ENCODE measurements at places on chromosomes 6 and 20.

- no peak for DNase-seq
Measured at GRCh38 chr6:40504274-40504673, 82.9 kb downstream of the LRFN2 start.

DNA sequence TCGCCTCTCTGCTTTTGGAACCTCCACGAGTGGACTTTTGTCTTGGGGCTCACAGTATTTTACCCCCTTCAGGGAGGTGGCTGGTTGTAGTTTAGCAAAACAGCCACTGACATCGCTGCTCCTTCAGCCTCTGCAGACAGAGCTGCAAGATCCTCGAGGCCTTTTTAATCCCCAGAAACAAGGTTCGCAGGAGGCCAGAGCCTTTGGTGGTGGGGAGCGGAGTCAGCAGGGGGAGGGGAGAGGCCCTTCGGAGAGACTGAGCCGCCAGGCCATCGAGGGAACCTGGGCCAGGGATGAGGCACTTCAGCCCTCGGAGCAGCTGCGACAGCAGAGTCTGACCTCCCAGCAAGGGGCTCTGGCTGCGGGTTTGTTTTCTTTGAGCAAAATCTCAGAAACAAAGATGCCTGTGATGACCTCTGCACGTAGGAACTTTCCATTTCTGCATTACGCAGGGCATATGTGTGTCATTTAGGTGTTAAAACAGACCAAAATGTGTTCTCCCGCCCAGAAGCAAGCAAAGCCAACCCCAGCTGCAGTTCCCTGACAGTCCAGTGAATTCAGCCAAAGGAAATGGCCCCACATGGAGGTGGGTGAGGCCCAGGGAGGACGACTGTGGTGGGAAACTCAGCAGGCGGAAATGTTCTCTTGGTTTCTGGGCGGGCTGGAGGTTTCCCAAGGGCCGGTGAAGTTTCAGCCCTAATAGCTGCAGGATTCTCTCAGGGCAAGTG is 171.2 kb upstream of the SULF2 start:
- DNase-seq, result no peak

GRCh38 chr20:10609770-10610169 is 64.0 kb downstream of the JAG1 start:
- no peak for DNase-seq

- peak; percentile 89 for DNase-seq
Measured at GRCh38 chr6:30102970-30103871, 9.7 kb downstream of the TRIM31 start.

DNA sequence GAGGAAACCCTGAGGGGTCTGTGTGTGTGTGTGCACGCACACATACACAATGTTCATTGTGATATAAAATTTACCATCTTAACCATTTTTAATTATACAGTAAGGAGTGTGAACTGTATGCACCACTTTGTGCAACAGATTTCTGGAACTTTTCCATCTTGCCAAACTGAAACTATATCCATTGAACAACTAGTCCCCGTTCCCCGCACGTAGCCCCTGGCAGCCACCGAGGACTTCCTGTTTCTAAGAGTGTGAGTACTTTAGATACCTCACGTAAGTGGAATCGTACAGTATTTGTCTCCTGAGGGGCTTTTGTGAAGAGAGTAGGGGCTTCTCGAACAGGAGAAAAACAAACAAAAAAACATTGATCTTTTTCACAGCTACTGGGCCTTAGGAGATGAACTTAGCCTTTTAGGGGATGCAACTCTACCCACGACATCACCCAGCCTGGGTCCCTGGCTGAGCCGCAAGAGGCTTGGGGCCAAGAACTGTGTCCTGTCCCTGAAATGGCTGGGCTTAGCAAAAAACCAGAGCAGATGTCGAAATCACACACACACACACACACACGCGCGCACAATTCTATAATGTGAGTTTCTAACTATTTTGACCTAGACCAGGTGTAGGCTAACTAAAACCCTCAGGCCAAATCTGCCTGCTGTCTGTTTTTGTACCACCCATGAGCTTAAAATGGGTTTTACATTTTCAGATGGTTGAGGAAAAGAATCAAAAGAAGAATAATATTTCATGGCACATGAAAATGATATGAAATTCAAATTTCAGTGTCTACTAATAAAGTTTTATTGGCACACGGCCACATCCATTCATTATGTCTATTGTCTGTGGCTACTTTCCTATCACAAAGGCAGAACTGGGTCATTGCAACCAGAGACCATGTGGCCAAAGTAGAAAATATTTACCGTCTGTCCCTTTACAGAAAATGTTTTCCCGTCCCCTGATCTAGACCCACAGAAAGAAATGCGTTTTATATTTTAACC is 144.2 kb downstream of the EYA2 start:
- peak; percentile 58 for DNase-seq

GRCh38 chr20:60123096-60123495 is 164.9 kb downstream of the CDH26 start:
- DNase-seq, result no peak

GRCh38 chr20:52766645-52767435 is 205.3 kb upstream of the TSHZ2 start:
- DNase-seq, result no peak

DNA sequence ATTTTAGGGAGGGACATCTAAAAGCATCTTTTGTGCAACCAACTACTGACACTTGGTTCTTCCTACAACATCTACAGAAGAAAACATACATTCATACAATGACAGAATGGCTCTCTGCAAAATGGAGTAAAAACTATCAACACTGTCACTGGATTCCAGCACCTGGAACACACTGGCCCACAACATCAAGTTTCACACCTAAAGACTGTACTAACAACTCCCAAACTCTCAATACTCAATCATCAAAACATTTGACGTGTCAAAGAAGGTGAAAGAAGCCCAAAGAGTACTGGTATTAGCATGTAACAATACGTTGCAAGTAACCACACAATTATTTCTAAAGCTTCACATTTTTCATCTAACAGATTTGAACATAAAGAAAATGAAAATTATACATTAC is 2.1 kb downstream of the CPNE1 start:
- no peak for DNase-seq

GRCh38 chr20:39623584-39624234 is 661.6 kb downstream of the DHX35 start:
- no peak for DNase-seq

GRCh38 chr6:33983109-33983716 is 162.7 kb downstream of the GRM4 start:
- no peak for DNase-seq

DNA sequence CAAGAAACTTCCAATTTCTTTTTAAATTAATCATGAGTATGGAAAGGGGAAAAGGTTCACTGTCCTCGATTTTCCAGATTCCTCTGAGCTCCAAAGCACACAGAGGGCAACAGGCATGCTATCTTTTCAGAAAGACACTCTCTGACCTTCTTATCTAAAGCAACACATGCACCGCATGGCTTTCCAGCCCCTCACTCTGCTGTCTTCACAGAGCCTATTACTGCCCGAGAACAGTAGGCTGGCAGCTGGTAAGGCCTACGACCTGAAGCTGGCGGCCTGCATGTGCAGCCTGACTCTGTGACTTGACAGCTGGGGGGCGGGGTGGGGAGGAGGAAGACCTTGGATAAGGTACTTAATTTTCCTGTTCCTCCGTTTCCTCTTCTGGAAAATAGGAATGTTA is 86.3 kb downstream of the ELOVL4 start:
- DNase-seq, result peak; percentile 39

DNA sequence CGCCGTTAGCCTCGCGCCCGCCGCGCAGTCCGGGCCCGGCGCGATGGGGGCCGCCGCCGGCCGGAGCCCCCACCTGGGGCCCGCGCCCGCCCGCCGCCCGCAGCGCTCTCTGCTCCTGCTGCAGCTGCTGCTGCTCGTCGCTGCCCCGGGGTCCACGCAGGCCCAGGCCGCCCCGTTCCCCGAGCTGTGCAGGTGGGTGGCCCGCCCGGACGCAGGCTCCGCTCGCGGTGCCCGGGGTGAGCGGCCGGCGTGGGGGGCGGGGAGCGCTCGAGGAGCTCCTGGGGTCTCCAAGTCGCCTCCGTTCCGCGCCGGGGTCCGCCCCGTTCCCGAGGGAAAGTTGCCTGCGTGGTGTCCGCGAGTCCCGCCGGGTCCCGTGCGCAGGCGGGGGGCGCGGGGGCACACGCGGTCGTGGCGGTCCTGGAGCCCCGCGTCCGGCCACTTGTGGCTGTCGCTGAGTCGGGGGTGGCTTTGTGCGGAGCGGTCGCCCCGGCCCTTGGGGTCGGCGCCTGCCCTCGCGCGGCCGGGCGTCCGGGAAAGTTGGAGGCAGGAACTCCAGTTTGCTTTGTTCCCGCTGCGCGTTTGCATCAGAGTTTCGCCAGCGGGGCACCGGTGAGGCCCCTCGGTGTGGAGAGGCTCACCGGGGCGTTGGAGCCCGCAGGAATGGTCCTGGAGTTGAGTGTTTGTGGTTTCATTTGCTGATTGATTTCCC is 476 bp downstream of the IGF2R start:
- DNase-seq, result peak; percentile 79

GRCh38 chr20:62822788-62823651 is 6.2 kb downstream of the COL9A3 start:
- DNase-seq, result no peak

GRCh38 chr20:36219671-36220220 is 16.5 kb upstream of the AAR2 start:
- DNase-seq, result no peak

DNA sequence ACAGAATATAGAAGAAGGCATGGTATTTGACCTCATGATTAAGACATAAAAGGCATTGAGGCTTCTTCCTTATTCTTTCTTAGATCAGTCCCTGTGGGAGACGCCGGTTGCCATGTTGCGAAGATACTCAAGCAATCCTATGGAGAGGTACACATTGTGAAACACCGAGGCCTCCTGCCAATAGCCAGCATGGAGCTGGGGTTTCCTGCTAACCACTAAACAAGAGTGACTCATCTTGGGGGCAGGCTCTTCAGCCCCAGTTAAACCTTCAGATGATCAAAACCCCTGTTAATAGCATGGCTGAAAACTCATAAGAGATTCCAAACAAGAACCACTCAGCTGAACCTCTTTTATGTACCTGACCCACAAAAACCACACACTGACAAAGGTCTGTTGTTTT is 478.8 kb downstream of the CD83 start:
- peak; percentile 78 for DNase-seq

GRCh38 chr6:133460101-133460500 is 218.9 kb downstream of the EYA4 start:
- no peak for DNase-seq

GRCh38 chr6:55014321-55015088 is 159.8 kb upstream of the HCRTR2 start:
- no peak for DNase-seq

- DNase-seq, result no peak
Measured at GRCh38 chr6:47603995-47604394, 94.4 kb upstream of the ADGRF4 start.

- no peak for DNase-seq
Measured at GRCh38 chr6:134686071-134686470, 263.8 kb downstream of the ALDH8A1 start.

DNA sequence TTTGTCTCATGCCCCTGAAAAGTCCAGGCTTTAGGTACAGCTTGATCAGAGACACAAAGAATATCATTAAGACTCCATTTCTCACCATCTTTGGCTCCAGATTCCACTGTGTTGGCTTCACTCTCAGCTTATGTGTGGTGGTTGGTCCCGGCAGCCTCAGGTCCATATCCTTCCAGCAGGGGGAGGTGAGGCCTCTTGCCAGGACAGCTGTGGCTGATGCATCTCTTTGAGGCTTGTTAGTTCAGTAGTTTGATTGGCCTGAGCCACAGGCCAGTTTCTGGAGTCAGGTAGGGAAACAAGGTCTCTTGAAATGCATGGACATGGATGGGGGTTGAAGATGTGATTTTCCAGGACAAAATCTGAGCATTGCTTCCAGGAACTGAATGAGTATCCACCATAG is 62.4 kb downstream of the JAG1 start:
- DNase-seq, result peak; percentile 73

GRCh38 chr20:13006825-13007224 is 1.9 kb upstream of the SPTLC3 start:
- no peak for DNase-seq

DNA sequence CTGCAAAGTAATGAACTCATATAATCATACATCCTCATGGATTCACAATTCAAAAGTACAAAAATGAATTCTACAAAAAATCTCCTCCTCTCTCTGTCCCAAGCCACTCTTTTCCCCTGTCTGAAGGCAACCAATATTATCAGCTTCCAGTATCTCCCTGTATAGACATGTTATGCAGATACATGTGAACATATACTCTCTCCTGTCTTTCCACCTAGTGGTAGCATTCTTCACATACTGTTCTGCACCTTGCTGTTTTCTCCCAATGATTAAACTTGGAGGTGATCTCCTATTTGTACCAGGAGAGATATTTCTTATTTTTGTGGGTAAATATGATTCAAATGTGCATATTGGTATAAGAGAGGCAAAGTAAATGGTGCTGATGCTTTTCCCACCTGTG is 416.4 kb downstream of the EPM2A start:
- no peak for DNase-seq

DNA sequence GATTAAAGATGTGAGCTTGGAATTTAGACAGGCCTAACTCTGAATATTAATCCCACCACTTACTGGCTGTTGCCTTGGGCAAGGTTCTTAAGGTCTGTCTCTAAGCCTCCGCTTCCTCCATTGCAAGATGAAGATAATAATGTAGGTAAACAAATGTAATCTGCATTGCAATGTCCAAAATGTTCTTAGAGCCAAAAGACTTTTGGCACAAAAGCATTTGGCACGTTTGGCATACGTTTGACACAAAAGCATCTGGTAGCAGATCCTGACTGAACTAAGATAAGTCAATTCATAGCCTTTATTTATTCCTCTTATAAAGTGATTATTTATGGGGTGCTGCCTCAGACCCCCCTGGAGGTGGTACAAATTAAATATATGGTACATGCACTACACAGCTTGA is 229.9 kb upstream of the STXBP5 start:
- DNase-seq, result no peak

DNA sequence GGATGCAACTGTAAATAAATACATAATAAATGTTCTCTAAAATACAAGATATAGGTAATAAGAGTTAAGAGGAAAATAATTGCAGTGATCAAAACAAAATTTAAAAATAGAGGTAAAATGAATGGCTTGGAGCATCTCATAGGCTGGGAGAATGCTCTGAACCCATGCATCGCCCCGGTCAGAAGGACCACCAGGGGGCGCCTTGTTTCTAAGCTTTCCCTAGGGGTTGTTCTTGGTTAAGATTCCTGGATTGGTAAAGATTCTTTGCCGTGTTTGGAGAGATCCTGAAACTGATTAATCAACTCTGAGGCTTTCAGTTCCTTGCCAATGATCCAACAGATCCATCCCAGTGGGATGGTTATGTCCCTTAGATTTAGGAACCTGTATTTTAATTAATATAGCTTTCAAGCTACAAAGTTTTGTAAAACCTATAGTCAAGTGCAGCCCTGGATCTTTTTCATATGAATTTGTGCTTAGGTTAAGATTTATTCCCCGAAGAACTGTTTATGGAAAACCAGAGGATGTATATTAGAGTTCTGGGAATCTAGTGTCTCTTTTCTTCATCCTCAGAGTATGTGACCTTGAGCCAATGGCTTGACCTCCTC is 45.3 kb upstream of the PRELID3B start:
- peak; percentile 89 for DNase-seq

DNA sequence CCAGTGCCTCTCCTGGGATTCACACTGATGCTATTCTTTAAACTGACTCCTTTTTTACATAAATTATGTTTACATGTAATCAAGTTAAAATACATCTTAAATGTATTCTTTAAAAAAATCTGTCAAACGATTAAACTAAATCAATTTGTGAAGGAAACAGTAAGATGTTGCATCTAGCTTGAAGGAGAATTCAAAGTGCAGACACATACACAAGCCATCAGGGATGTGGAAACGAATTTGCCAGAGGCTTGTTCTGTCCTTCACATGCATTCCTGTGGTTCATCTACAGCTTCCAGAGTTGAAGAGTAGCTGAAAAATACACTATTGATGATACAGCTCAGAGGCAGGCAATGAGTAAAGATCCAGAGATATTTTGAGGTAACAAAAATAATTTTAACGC is 7.3 kb upstream of the BPIFB3 start:
- DNase-seq, result no peak

All from Right ventricle myocardium inferior (tissue), 1 donor.